Activated CD8-positive, alpha-beta memory T cell treated with anti-CD3 and anti-CD28 coated beads for 36 hours (primary cell): ENCODE measurements at places on chromosomes 2 and 18. TPM values are rescaled to one million over a fixed set of nuclear protein-coding genes. Genes with fewer than 3 reads are reported as not detected.

RGPD8 gene
- 18.5 TPM for total RNA-seq

PRKAG3 gene
- not detected for total RNA-seq

ADCYAP1 gene
- total RNA-seq, result not detected

TMEM37 gene
- not detected for total RNA-seq

CDK15 gene
- not detected for total RNA-seq

INHA gene
- not detected for total RNA-seq

TMEM127 gene
- total RNA-seq, result 27.4 TPM

ONECUT2 gene
- total RNA-seq, result not detected

CD8A gene
- total RNA-seq, result 433 TPM
